Smooth muscle cell of the umbilical artery (primary cell): ENCODE measurements at places on chromosomes 4 and X. TPM values are rescaled to one million over a fixed set of nuclear protein-coding genes. Genes with fewer than 3 reads are reported as not detected.

Gene MAGEA9B
- total RNA-seq = not detected in 2 replicates

Gene MAGEH1
- total RNA-seq = 23.8 and 53.2 TPM in 2 replicates

Gene NLRP2B
- total RNA-seq = not detected in 2 replicates

Gene GJB1
- not detected in 2 replicates for total RNA-seq

Gene SLC25A6
- 151 and 159 TPM in 2 replicates for total RNA-seq

Gene TRPC5OS
- not detected in 2 replicates for total RNA-seq

Gene UGT2B10
- not detected in 2 replicates for total RNA-seq

Gene SHOX
- total RNA-seq = not detected in 2 replicates

Gene GLRA2
- not detected in 2 replicates for total RNA-seq

Gene SSX2
- not detected in 2 replicates for total RNA-seq

Gene DCAF8L2
- not detected in 2 replicates for total RNA-seq

Gene TLR8
- total RNA-seq = not detected in 2 replicates

Gene GRIA3
- total RNA-seq = 25.1 and 25.8 TPM in 2 replicates

Gene NAA10
- 54.9 and 56.9 TPM in 2 replicates for total RNA-seq

Gene IL1RAPL2
- total RNA-seq = not detected in 2 replicates

Gene ARHGAP36
- total RNA-seq = not detected in 2 replicates

Gene GRIA2
- not detected in 2 replicates for total RNA-seq

Gene CLNK
- total RNA-seq = not detected in 2 replicates

Gene MUC7
- not detected in 2 replicates for total RNA-seq

Gene CXorf65
- total RNA-seq = not detected in 2 replicates

Gene DIPK2B
- under 0.01 and 0.05 TPM in 2 replicates for total RNA-seq

Gene ADGRG2
- not detected in 2 replicates for total RNA-seq
